ENCODE measurements at places on chromosomes 7 and 10. TPM values are rescaled to one million over a fixed set of nuclear protein-coding genes. Genes with fewer than 3 reads are reported as not detected.

Gene OR6B1
- not detected for total RNA-seq

- no peak for DNase-seq
Measured at GRCh38 chr10:94462130-94462529, 59.8 kb downstream of the TBC1D12 start.

DNA sequence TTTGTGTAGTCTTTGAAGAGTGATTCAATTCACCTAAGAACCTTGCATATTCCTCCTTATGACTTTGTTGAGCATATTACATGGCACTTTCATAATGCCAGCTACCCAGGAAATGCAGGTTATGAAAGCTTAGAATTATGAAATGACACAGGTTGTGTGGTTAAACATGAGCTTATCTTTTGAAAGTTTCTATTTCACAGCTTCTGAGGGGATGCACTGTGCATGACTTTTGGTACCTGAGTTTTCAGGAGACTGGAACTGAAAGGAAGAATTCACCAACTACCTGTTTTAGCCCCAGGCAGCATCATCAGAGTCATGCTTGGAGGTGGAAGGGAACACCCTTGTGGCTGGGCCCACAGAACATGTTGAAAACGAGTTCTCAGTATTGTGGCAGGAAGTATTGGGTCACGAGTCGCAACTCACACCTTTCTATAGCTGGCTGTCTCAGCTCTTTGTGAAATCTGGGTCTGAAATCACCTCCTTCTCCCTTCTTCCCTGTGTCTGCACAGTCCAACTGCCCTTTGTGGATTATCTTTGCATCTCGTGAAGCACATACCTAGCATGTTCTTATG is 228.2 kb downstream of the PTEN start:
- no peak for DNase-seq

DNA sequence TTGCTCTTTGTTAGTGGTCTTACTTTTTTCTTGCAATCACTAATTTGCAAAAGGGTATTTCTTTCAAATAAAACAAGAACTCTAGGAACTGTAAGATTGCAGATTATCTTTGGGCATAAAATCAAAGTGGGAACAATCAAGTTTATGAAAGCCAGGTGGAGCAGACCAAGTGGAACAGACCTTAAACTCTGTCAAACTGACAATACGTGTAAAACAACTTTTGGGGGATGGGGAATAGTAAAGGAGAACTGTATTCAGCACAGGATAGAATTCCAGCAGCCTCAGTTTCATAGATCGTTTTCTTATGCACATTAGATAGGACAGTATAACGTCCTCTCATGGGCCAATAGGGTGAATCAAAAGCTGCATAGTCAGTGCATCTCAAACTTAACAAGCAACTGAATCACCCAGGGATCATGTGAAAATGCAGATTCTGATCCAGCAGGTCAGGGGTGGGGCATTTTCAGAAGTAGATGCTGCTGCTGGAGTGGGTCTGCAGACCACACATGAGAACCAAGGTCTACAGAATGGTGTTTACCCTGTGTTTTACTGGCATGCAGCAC is 120.7 kb downstream of the PIP4K2A start:
- DNase-seq = no peak

DNA sequence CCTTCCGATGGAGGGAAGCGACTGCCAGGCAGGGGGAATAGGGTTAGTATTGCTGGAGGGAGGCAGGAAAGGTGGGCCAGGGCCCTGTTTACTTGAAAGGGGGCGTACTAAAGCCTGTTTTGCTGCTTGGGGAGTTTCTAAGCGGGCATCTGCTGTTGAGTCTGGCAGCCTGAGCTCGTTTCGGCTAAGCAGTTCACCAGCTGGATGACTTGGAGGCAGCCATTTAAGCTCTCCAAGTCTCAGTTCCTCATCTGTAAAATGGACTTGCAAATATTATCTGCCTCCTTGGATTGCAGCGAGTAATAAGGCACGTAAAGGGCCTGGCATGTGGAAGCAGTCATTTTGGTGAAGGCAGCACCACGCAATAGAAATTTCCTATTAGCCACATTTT is 44.0 kb downstream of the LDB3 start:
- no peak for DNase-seq

Gene NSMCE4A
- total RNA-seq = 37.9 TPM

- DNase-seq = peak; percentile 12
Measured at GRCh38 chr7:29017713-29018112, 59.6 kb upstream of the TRIL start.

DNA sequence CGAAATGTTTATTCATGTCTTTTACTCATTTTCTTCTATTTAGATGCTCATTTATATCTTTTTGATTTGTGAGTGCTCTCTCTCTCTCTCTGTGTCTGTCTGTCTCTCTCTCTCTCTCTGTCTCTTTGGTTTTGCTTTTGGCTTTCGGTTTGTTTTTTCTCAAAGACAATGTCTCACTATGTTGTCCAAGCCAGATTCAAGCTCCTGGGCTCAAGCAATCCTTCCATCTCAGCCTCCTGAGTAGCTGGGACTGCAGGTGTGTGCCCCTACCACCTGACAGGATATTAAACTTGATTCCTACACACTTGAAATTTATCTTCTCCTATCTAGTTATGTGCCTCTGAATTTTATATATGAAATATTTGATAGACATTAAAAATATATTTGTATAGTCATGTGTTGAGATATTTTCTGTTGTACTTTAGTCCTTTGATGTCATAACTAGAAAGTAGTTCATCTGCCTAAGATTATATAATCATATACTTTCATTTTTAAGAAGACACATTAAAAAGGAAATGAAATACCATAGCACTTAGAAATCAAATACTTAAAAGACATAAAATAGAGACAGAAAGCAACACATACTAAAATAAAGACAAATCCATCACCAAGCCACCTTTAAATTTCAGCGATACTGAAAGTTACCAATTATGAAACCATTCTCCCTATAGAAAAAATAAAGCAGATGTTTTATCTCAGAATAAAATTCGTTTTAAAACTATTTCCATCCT is 68.1 kb upstream of the SFMBT2 start:
- no peak for DNase-seq

Gene TCERG1L
- not detected for total RNA-seq

- no peak for DNase-seq
Measured at GRCh38 chr7:101833799-101834198, 16.4 kb downstream of the CUX1 start.

Gene RTKN2
- under 0.01 TPM for total RNA-seq

DNA sequence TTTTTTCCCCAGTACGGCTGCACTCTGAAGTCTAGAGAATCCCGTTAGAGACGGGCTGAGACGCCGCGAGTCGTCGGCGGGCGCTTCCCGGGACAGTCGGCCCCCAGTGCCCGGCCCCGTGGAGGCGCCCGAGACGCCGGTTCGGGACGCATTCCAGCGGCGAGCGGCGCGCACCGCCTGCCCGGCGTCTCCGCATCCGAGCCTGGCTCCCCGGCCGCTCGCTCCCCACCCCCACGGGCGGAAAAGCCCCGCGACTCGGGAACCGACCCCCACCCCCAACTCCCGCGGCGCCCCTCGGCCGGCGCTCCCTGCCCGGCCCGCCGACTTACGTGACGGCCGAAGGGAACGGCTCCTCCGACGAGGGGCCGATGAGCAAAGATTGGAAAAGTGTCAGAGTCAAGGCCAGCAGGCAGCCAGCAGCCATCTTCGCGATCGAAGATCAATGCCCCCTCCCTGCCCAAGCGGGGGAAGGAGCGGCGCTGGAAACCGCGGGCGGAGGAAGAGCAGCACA is 486 bp downstream of the CACNA2D1 start:
- peak; percentile 71 for DNase-seq

GRCh38 chr10:101607124-101607523 is 19.0 kb downstream of the DPCD start:
- no peak for DNase-seq

GRCh38 chr10:85789125-85789524 is 577.5 kb downstream of the GRID1 start:
- DNase-seq = no peak

DNA sequence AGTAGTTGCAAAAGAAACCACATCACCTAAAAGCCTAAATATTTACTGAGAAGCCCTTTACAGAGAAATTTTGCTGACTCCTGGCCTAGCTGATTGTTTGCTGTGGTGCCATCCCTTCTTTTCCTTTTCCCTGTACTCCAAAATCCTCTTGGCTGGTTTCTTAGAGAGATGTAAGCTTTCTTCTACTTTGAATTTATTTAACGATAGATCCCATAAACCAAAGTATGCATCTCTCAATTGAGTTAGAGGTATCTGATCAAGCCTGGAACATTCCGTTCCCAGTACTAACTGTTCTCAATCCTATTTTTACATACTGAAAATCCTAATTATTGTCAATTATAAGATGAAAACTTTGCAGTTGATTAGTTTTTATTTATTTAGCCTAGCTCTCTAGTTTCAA is 6.3 kb downstream of the TMEM60 start:
- DNase-seq = no peak

GRCh38 chr10:73406846-73407245 is 7.0 kb downstream of the ANXA7 start:
- no peak for DNase-seq

DNA sequence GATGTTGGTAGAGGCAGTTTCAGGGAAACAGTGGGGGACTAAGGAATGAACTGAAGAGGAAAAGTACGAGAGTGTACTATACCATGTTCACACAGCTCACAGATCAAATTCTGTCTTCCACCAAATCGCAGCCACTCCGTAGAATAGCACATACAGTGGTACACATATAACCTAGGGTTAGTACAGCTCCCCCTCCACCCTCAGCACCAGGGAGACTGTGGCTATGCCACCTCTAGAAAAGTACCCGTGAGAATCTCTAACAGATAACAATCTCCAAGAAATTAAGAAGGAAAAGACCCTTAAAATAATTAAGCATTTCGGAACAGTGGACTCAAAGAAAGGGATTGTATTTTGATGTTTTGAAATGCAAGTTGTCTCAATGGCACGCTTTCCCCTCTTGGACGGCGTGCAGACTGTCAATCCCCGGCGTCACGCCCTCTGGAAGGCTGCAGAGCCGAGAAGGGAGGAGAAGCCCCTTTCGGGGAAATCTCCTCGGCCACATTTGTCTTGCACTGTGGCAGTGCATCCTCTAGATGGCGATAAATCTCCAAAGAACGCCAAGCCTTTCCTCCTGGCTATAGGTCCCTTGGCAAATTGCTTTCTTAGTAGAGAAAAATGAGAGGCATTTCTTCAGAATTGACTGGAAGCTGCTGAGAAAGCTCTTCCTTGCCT is 345.0 kb downstream of the REEP3 start:
- peak; percentile 79 for DNase-seq

GRCh38 chr10:65565246-65565645 is 1360.6 kb upstream of the LRRTM3 start:
- no peak for DNase-seq

GRCh38 chr10:33005322-33006301 is 47.6 kb upstream of the ITGB1 start:
- peak; percentile 99 for DNase-seq

Gene MAGI2
- 4.1 TPM for total RNA-seq

GRCh38 chr7:130381468-130382312 is 1.4 kb downstream of the CPA1 start:
- DNase-seq = no peak

All from GM23248 (cell line).